ENCODE measurements at places on chromosomes 1 and 21.

- no peak for DNase-seq
Measured at GRCh38 chr1:236108027-236108648, 34.2 kb upstream of the GPR137B start.

DNA sequence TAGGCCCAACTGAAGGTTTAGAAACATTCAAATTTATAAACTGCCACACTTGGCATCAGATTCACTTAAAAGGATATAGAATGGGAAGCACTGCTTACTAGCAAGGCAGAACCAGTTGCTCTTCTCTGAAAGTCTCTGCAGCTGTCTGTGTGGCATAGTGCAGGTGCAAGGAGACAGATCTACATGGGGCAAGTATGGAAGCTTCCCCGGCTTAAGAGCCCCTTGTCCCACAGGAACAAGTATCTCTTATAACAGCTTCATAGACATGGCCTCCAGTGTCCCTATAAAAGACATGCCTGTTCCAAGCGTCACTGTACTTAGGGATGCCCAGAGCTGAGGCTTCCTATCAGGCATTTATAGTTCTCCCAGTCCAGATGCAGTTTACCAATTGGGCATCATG is 26.5 kb downstream of the ZBTB8B start:
- no peak for DNase-seq

GRCh38 chr1:151838222-151839081 is 1.2 kb downstream of the C2CD4D start:
- peak; percentile 73 for DNase-seq

DNA sequence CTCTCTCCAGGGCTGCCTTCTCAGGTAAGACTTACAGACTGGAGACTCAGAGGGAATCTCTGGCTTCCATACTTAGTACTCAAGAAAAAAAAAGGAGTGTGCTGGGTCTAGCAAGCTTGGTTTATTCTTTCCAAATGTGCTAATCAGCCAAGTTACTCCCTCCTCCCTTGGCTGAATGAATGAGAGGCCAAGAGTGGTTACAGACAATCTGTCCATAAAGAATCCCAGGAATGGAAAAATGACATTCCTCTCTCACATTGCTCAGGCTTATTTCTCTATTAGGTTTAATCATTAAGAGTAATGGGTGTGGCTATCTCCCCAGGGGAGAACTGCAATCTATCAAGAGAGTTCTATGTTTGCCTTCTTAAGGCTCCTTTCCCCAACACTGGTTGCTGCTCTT is 547.3 kb upstream of the PLXNA2 start:
- no peak for DNase-seq

GRCh38 chr1:218617986-218618385 is 272.9 kb downstream of the TGFB2 start:
- no peak for DNase-seq

GRCh38 chr1:63124666-63125191 is 197.6 kb upstream of the FOXD3 start:
- peak; percentile 19 for DNase-seq

GRCh38 chr1:236209185-236209584 is 66.8 kb downstream of the GPR137B start:
- no peak for DNase-seq

DNA sequence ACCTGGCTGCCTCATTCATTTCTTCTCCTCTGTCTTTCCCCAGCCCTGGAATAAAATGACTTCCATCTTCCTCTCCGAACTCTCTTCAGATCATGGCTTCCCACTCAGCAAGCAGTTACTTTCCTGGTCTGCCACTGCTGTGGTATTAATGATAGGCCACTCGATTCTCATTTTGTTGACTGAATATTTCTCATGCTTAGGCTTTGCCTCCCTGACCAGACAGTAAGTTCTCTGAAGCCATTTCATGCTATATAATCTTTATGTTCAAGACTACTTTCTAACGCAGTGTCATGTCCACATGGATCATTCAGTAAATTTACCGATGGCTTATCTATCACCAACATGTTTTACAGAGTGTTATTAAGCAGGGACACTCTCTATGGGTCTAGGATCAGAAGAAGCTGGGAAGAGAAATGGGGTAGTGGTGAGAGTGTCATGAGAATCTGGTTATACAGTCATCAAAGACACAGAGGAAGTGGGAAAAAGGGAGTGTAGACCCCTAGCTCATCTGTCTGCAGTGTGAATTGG is 20.6 kb downstream of the RUNX1 start:
- DNase-seq = no peak

GRCh38 chr1:22387919-22388580 is 63.6 kb upstream of the ZBTB40 start:
- no peak for DNase-seq

DNA sequence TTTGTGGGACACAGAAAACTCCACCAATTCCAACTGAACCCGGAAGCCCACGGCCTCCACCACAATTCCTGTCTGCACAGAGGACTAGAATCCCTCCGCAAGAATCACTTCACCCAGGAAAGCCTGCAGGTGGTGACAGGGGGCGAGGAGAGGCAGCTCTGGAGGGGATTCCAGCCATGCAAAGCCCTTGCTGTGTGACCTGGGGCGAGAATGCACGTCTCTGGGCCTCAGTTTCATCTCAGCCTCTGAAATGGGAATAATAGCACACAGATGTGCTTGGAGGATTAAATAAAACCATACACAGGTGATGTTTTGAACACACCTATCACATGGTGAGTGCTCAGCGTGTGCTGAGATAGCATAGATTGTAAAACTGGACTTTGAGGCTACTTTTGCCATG is 14.1 kb downstream of the FBXO2 start:
- DNase-seq = no peak

- no peak for DNase-seq
Measured at GRCh38 chr21:44880405-44881197, 7.1 kb upstream of the PTTG1IP start.

DNA sequence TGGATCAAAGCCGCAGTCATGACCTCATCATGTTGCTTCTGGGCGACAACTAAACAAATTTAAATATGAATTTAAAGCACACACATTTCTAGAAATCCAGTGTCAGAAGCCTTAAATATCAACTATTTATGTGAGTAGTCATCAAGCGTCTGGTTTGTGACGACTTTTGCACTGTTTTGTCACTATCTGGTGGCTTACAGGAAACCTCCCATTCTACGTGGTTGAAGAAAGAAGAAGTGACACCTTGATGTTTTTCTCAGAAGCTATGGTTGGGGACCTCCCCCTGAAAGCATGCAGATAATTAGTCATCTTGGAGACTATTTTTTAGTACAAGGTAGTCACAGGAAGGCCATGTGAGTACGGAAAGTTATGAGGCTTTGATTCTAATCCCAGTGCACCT is 58.5 kb downstream of the TENT5C start:
- peak; percentile 86 for DNase-seq

DNA sequence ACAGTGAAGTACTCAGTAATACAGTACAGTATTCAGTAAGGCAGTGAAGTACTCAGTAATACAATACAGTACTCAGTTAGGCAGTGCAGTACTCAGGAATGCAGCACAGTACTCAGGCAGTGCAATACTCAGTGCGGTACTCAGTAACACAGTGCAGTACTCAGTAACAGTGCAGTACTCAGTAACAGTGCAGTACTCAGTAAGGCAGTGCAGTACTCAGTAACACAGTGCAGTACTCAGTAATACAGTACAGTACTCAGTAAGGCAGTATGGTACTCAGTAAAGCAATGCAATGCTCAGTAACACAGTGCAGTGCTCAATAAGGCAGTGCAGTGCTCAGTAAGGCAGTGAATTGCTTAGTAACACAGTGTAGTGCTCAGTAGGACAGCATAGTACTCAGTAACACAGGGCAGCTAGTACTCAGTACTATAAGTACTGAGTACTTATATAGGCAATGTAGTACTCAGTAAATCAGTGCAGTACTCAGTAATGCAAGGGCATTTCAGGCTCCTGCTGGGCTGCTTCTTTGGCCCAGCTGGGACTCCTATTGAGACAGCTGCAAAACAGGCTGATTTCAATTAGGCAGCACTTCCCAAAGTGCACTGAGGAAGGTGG is 411.3 kb downstream of the DISC1 start:
- no peak for DNase-seq

DNA sequence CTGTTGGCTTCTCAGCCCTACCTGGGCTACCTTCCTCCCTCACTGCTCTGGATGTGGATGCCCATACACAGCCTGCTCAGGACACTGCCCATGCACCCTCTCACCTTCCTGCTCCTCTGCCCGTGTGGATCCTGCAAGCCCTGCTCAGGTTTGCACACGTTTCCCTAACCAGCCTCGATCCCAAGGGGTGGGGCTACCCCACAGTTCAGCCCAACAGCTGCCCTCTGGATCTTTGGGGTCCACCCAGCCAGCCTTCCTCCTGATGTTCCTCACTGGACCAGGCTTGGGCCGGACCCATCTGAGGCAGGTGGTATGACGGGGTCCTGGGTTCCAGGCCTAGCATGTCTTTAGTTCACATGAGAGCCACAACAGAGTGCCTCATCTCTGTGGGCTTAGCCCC is 4.7 kb downstream of the TMEM54 start:
- DNase-seq = no peak

GRCh38 chr1:181028615-181029014 is 5.2 kb upstream of the MR1 start:
- DNase-seq = no peak

- DNase-seq = peak; percentile 89
Measured at GRCh38 chr1:230109895-230110667, 43.0 kb downstream of the GALNT2 start.
